ENCODE measurements at places on chromosomes 11 and 22.

GRCh38 chr22:36743591-36744412 is 32.1 kb downstream of the IFT27 start:
- no peak for DNase-seq

DNA sequence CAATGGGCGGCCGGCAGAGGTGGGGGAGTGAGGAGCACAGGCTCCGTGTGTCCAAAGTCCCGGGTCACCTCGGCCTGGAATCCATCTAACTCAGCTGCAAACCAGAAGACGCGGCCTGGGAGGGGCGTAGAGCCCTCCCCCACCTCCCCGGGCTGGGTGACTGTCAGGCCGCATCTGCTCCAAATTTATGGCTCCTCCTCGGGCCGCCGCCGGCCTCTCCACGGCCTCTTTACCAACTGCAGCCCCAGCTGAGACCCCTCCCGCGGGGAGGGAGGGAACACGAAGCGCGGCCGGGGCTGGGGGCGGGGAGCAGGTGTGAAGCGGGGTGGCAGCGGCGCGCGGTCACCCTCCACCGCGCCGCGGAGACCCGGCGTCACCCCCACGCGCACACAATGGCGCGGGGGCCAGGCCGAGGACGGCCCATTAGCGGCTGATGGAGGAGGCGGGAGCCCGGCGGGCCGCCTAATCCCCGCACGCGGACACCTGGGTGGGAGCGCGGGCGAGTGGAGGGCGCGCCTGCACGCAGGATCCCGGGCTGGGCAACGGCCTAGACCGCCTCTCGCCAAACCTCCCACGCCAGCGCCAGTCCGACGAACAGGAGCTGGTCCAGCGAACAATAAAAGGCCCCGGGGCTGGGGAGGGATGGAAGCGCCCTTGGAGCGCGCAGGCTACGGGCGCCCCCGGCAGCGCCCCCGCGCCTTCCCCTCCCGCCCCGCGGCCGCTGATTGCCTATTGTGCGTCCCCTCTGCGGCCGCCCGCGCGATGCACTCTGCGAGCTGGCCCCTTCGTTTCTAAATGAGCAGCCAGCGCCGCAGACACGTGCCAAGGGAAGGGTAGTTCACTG is 25.9 kb upstream of the ROBO3 start:
- no peak for DNase-seq

GRCh38 chr11:28965819-28966218 is 857.6 kb downstream of the METTL15 start:
- no peak for DNase-seq

GRCh38 chr22:24133187-24133965 is 47.9 kb upstream of the SUSD2 start:
- DNase-seq = no peak

DNA sequence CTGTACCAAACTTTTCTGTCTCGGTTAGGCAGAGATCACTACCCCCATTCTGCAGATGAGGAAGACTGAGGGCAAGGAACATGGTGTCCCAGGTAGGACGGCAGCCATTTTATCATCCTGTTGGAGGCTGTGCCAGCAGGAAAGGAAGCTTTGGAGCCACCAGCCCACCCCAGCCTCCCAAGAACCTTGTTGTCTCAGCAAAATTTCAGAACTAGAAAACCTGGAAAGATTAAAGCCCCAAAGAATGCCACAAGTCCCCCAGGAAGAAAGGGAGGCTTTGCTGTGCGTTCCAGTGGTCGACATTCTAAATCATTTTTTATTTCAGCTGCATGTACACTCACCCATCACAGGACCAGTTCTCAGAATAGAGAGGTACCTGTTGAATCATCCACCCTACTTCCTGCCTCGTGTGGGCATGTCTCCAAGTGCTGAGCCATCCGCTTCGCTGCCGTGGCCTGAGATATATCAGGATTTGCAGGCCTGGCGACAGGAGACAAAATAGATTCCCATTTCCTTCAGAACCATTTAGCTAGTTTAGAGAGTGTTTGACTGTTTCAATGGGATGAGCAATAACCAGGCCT is 13.0 kb upstream of the EIF3D start:
- DNase-seq = peak; percentile 65

DNA sequence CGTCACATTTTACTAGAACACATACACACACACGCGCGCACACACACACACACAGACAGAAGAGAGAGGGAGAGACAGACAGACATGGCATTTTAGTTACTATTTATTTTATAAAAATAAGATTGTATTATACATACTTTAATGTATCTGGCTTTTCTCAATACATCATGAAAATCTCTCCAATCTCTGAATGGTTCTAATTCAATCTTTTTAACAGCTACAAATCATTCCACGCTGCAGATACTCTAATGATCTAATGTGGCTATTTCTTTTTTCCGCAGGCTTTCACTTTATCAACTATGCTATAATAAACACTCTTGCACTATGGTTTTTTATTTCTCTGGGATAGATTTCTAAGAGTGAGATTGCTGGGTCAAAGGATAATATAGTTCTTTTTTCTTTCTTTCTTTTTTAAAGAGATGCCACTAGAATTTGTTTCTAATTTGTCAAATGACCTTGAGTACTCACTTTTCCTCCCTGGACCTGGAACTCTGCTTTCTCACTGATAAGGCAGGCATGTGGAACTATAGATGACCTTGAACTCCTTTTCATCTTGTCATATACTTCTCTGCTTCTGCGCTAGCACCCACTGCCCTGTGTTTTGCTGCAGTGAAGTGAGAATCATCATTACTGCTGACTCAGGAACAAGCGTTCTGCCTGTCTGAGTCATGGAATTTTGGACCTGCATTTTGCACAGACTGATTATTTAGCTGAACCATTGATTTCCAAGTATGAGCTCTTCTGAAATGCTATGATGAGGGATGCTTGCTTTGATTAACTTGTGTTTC is 4.9 kb upstream of the SLC6A5 start:
- no peak for DNase-seq
